ENCODE measurements at places on chromosomes 12 and 14. TPM values are rescaled to one million over a fixed set of nuclear protein-coding genes. Genes with fewer than 3 reads are reported as not detected.
A peak's percentile ranks its signal among the peaks of the same experiment; 100 is the strongest.

The C12orf50 gene
- polyA plus RNA-seq, result 0.35 TPM

The CLEC4A gene
- 1.9 TPM for polyA plus RNA-seq

The PTGER2 gene
- polyA plus RNA-seq, result 8.7 TPM

The VPS33A gene
- polyA plus RNA-seq, result 22.4 TPM

The CAPZA3 gene
- 0.21 TPM for polyA plus RNA-seq

The RNASE7 gene
- 0.71 TPM for polyA plus RNA-seq

The ADAMTS20 gene
- 0.78 TPM for polyA plus RNA-seq

The GARIN6 gene
- polyA plus RNA-seq, result not detected

The CD27 gene
- polyA plus RNA-seq, result 1.1 TPM

The ZFC3H1 gene
- polyA plus RNA-seq, result 75.2 TPM

The AQP2 gene
- 93.0 TPM for polyA plus RNA-seq

The ACSM4 gene
- polyA plus RNA-seq, result not detected

The IKZF4 gene
- 15.4 TPM for polyA plus RNA-seq

The PLEKHD1 gene
- 4.3 TPM for polyA plus RNA-seq

GRCh38 chr14:74583689-74584434 lies 28.2 kb downstream of the LTBP2 start:
- no peak for DNase-seq

GRCh38 chr14:93940437-93940836 lies 13.3 kb downstream of the FAM181A start:
- DNase-seq, result no peak

DNA sequence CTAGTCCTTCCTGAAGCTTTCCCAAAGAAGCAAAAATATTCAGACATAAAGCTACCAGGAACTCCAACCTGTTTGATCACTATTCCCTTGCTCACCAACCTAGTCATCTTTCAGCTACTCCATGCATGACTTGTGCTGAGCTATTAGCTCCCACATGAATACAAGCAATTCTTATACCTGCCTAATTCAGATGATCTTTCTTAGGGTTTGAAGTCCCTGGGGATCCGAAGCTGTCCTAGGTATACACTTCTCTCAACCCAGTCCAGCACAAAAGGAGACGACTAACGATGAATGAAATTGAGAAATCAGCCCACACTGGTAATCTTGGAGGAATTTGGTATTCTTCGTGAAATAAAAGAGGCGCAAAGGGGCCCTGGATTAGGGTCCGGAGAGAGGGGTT lies 631 bp upstream of the PTGR2 start:
- DNase-seq, result no peak

- no peak for DNase-seq
Measured at GRCh38 chr14:103204852-103205540, 81.7 kb downstream of the TNFAIP2 start.

DNA sequence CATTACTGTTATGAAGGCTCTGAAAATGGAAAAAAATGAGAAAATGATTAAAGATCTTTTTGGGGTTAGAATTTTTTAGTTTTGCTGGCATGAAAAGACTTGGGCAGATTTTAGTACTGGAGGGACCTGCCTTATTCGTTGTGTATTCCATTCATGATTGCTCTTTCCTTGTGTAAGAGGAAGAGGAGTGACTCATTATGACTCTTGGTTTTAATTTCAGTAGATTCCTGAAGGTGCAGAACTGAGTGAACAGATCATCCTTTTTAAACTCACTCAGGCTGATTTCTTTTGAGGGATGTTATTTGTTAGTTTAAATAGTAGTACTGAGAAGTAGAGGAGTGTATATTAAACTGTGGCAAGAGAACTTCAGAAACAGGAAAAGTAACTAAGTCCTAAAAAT lies 41.6 kb downstream of the AKAP6 start:
- no peak for DNase-seq

GRCh38 chr12:66829660-66830325 lies 150.9 kb upstream of the GRIP1 start:
- DNase-seq, result no peak

- DNase-seq, result no peak
Measured at GRCh38 chr14:36857842-36858445, 196.3 kb downstream of the PAX9 start.

GRCh38 chr12:68491204-68491960 lies 119.3 kb upstream of the RAP1B start:
- no peak for DNase-seq

DNA sequence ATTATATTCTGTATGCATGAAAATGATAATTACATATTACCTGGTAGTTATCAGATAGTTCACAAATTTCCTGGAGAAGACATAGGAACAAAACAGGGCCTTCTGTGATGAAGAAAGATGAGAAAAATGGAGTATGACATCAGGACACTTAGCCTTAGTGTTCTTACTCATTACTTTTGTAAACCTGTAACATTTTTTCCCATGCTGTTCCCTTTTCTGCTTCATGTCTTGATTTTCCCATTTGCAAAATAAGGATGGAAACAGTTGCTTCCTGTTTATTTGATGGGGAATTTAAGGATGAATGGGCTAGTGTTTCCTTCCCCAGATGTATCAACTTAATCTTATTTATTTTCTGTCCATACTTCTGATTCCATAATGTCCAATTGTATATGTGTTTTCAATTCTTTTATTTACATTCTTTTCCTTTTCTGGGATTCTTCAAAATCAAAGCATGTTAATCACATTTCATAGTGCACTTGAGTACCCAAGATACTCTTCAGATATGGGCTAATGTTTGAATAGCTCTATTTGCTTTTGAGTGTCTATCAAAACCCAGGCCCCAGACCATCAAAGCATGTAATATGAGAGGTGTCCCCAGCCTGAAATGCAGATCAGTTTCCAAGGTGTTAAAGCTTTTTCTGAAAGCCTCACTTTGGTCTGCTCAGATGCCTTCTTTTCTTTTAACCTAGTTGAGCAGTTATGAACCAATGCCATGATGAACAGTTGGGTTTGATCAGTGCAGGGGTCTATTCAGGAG lies 260.5 kb downstream of the RAD51B start:
- DNase-seq, result no peak

GRCh38 chr14:75254901-75255584 lies 23.6 kb upstream of the FOS start:
- DNase-seq, result no peak

DNA sequence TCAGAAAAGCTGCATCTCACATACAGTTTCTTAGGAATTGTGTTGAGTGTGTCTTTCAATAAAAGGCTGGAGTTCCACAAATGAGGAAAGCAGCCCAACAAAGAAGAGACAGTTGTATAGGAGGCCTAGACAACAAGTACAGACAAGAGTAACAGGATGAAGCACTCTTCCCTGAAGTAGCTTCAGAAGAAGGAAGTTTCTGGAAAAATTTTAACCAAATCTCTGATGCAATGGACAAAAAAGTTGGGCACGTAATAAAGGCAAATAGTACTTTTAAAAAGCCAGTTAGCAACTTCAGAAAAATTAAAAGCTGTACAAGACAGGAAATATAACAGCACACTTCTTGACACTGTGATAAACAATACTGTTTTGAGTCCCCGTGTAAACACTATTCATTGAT lies 134.1 kb upstream of the PLEKHG7 start:
- no peak for DNase-seq

DNA sequence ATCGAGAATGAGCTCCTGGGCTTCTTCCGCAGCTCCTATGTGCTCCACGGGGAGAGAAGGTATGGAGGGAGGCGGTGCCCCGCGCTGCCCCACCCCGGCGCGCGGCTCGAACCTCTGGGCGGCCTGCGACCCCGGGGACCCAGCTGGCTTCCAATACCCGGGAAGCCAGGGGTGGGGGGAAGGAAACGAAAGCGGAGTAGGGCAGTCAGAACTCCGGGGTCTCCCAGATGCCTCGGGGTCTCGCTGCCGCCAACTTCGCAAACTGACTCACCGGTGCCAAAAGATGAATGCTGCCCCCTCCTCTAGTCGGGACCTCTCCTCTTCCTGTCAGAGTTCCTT lies 1.3 kb downstream of the TRHDE start:
- DNase-seq, result no peak

- no peak for DNase-seq
Measured at GRCh38 chr12:95738024-95738611, 52.4 kb downstream of the NTN4 start.

DNA sequence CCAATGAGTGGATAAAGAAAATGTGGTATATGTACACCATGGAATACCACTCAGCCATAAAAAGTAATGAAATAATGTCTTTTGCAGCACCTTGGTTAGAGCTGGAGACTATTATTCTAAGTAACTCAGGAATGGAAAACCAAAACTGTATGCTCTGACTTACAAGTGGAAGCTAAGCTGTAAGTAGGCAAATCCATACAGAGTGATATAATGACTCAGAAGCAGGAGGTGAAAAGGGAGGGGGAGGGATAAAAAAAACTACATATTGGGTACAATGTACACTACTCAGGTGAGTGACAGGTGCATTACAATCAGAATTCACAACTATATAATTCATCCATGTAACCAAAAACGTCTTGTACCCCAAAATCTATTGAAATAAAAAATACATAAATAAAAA lies 15.1 kb upstream of the CLEC1A start:
- no peak for DNase-seq

DNA sequence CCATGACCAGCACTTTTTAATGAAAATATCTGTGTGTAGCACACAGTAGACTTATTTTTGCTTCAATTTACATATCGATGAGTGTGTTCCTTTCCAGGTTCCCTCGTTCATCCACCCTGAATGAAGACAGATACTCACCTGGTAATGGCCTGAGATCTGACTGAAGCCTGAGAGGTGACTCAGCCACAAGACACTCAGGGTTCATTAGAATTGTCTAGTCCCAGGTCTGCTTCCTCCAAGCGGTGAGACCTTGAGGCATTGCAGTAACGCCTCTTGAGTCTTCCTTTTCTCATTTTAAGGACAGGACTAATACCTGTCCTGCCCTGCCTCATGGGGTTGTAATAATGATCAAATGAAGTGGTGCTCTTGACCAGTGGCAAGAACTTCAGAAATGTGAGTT lies 11.5 kb upstream of the KCNK13 start:
- DNase-seq, result no peak

- DNase-seq, result peak; percentile 63
Measured at GRCh38 chr14:73472185-73473114, 14.1 kb upstream of the NUMB start.

GRCh38 chr12:48192861-48193260 lies 9.4 kb downstream of the CCDC184 start:
- no peak for DNase-seq

DNA sequence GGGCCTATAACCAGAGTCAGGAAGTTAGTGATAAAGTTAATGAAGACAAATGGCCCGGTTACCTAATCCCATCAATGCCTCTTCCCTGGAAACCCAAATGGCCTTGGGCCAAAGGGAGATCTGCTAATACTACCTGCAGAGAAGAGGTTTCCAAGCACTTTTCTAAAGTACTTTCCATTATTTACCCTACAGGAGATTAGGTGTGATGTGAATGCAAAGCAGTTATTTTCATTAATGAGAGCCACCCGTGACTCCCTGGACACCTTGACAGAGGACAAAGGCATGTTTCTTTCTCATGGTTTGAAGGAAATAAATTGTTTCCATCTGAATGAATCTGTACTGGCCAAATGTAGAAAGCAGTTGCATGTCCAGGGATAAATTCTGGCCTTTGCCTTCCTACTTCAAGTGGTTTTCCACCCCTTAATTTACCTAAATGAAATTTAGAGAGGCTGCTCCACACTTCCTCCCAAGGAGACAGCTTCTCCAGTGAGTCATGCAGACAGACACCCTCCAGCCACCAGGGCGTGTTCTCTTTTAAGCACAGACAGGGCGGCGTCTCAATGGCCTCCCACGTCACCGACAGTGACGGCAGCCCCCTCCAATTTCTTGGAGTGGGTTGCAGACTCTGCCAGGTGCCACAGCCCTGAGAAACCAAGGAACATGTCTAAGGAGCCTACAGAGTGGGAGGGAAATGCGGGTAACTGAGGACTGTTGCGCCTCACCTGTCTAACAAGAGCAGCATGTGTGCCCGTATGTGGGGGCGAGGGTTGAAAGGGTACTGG lies 43.9 kb upstream of the GNPNAT1 start:
- no peak for DNase-seq

- no peak for DNase-seq
Measured at GRCh38 chr14:91245029-91245428, 525 bp upstream of the GPR68 start.

DNA sequence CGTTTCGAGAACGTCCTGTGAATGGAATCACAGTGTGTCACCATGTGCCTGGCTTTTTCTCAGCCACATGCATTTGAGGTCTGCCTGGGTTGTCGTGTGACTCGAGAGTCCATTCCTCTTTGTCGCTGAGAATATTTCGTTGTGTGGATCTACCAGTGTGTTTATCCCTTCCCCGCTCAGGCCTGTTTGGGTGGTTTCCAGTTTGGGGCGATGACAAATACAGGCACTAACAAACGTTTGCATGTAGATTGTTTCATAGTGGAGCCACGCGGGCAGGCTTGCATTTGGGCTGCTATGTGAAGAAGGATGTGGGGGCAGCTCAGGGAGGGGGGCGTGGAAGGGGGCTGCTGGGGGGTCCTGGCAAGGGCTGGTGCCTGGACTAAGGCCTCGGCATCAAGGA lies 14.1 kb downstream of the RIN3 start:
- no peak for DNase-seq

DNA sequence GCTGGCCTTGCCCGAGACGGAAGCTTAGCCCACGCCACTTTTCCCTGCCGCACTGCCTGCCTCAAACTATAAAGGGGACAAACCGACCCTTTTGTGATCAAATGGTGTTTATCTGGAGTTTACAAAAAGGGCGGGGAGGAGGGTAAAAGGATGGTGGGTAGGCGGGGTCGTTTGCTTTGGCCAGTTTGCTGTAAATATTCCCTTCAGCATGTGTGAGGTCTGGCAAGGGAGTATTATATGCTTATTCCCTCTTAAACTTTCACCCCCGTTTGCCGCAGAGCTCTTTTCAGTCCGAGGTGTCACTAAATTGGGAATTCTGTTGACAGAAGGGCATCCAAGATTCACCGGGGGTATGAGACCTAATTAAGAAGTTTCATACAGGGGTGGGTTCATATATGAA lies 3.8 kb upstream of the TBX3 start:
- no peak for DNase-seq

GRCh38 chr12:4526923-4527546 lies 11.7 kb upstream of the RAD51AP1 start:
- DNase-seq, result no peak

- no peak for DNase-seq
Measured at GRCh38 chr12:122235741-122236140, 9.9 kb upstream of the DIABLO start.

GRCh38 chr12:108777156-108777555 lies 45.8 kb upstream of the CORO1C start:
- DNase-seq, result no peak

GRCh38 chr14:23365036-23365731 lies at the start of gene EFS:
Gene EFS, minus strand, starts transcription at chr14:23365172. Its CDS starts 147 bp downstream, at chr14:23365025.
- no peak for DNase-seq
